SK-MEL-5 (cell line): ENCODE measurements at places on chromosomes 2 and 18. TPM values are rescaled to one million over a fixed set of nuclear protein-coding genes. Genes with fewer than 3 reads are reported as not detected.

Gene FBXO41
- total RNA-seq: 3.6 and 4.8 TPM in 2 replicates

Gene RESP18
- not detected in 2 replicates for total RNA-seq

Gene CRYGC
- total RNA-seq: not detected in 2 replicates

Gene TEX44
- total RNA-seq: not detected in 2 replicates

Gene NYAP2
- not detected in 2 replicates for total RNA-seq

Gene HTR2B
- total RNA-seq: 0.13 and 1.2 TPM in 2 replicates

Gene ACOXL
- not detected in 2 replicates for total RNA-seq

Gene ARHGAP28
- total RNA-seq: 1.1 and 1.8 TPM in 2 replicates

Gene ZNF519
- total RNA-seq: 2.8 and 4.7 TPM in 2 replicates

Gene VWA3B
- not detected in 2 replicates for total RNA-seq

Gene RUFY4
- total RNA-seq: not detected in 2 replicates

Gene ZNF142
- 4.7 and 6.3 TPM in 2 replicates for total RNA-seq

Gene ALPG
- not detected in 2 replicates for total RNA-seq

Gene MAPK4
- 55.8 and 62.4 TPM in 2 replicates for total RNA-seq

Gene ABCB11
- 0.03 TPM in 1 of 2 replicates, not detected in the other for total RNA-seq

Gene LOXHD1
- total RNA-seq: not detected in 2 replicates

Gene MYO3B
- total RNA-seq: 1.3 and 1.8 TPM in 2 replicates

Gene CYP27C1
- 0.19 and 0.26 TPM in 2 replicates for total RNA-seq

Gene GPATCH11
- total RNA-seq: 15.6 and 17.6 TPM in 2 replicates

Gene ACADL
- not detected in 2 replicates for total RNA-seq

Gene SULT6B1
- not detected in 2 replicates for total RNA-seq

Gene GAL3ST2
- total RNA-seq: not detected in 2 replicates

Gene IWS1
- 35.9 and 43.1 TPM in 2 replicates for total RNA-seq

Gene NT5C1B
- not detected in 2 replicates for total RNA-seq

Gene CAPN14
- total RNA-seq: 0.24 and 0.42 TPM in 2 replicates

Gene GCG
- total RNA-seq: not detected in 2 replicates

Gene CREG2
- total RNA-seq: 0.03 TPM in 1 of 2 replicates, not detected in the other
